ENCODE measurements at places on chromosomes 5 and 9.

- DNase-seq: no peak
Observed at GRCh38 chr5:102341681-102342288, 45.7 kb upstream of the SLCO4C1 start.

DNA sequence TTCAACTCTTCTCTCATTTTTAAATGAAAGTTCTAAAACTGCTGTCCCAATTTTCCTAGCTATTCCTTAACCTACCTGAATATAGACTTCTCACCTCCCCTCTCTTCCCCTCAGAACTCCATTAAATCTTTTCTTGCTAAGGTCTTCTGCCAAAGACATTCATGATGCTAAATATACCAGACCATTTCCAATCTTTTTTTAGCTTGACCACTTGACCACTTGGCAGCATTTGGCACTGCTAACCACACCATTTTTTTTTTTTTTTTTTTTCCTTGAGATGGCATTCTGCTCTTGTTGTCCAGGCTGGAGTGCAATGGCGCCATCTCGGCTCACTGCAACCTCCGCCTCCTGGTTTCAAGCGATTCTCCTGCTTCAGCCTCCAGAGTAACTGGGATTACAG lies 3.6 kb upstream of the ZNF131 start:
- DNase-seq: no peak

DNA sequence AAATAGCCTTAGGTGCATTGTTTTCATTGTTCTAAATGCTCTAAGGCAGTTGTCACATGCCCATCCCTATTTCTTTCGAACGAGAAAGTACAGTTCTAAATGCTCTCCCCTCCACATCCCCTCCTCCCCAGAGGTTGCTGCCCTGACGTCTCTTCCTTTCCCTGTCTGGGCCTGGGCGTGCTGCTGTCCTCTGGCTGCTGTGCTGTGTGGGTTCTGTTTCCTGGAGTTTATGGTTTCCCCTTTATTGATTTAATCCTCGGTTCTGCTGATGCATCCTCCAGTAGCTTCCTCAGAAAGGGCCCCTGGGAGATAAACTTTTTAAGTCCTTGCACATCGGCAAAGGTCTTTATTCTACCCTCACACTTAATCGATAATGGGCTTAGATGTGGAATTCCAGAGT lies 48.8 kb downstream of the MVB12B start:
- DNase-seq: no peak

DNA sequence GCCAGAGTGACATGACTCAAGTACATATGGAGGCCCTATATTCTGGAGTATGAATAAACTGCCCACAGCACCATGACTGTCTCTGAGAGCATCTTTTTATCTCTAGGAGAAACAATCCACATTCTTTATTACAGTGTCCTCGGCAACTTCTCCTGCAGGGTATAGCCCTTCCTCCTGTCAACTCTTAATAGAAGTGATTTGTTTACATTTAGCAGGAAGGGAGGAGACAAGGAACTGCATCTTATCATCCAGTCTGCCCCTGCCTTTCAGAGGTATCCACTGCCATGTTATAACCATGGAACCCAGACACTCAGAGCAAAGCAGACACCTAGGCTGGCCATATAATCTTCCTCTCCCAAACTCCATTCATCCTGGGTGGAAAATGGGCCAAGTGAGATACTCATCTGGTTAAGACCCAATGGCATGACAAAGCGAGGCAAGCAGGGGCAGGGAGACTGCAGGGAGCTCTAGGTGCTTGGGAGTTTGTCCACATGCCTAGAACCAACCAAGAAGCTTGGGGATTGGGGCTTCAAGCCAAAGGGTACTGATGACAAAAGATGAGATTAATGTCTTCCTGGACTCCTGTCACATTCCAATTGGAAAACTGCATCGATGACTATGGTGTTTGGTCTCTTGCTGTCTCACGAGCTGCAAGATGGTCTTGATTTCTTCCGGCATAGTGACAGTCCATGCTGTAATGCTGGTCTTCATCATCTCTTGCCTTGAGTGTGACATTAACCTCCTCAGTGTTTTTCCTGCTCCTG lies 620.5 kb upstream of the KLF4 start:
- no peak for DNase-seq

DNA sequence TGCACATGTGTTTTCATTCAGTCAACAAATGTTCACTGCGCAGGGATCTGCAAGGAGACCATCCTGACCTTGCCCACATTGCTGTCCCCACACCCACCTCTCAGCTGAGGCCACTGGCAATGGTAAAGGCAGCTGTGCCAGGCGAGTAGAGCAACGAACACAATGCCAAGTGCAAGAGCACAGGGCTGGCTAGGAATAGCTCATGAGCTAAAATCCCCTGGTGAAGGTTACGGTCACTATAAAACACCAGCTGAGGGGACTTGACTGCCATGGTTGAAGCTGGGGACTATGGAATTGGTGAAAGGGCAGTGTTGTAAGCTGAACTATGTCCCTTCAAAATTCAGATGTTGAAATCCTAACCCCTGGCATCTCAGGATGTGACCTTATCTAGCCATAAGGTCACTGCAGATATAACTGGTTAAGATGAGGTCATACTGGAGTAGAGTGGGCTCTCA lies 96.1 kb downstream of the OTULIN start:
- DNase-seq: no peak

- DNase-seq: no peak
Observed at GRCh38 chr5:84260140-84260539, 124.5 kb downstream of the EDIL3 start.

DNA sequence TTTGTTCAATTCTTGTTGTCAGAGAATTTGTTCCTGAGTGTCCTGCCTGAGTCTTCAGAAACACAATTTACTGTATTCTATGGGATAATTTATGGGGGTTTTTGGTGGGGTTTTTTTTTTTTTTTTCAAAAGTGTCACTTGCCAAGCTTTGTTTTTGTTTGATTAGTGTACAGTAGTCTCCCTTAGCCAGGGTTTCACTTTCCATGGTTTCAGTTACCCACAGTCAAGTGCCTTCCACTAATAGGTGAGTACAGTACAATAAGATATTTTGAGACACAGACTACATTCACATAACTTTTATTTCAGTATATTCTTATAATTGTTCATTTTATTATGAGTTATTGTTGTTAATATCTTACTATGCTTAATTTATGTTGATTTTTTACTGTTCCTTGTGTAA lies 25.0 kb upstream of the AUH start:
- DNase-seq: no peak

GRCh38 chr9:14136047-14136635 lies 177.8 kb downstream of the NFIB start:
- no peak for DNase-seq

GRCh38 chr9:117242082-117242481 lies 172.8 kb downstream of the ASTN2 start:
- no peak for DNase-seq

DNA sequence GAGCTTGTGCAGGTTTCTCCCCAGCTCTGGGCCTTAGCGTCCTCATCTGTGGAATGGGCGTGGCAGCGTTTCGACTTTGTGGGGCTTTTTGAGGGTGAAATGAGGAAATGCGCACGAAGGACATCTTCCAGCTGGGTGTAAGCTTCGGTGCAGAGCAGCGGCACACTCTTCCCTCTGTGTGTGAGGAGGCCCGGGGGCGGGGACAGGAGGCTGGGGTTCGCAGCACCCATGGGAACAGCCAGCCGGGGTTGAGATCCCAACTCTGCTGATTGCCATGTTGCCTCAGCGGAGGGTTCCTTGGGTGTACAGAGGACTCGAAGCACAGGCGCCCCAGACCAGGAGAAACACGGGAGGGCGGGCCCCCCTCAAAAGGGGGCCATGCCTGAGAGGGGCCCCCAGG lies 265.6 kb downstream of the NSG2 start:
- no peak for DNase-seq

DNA sequence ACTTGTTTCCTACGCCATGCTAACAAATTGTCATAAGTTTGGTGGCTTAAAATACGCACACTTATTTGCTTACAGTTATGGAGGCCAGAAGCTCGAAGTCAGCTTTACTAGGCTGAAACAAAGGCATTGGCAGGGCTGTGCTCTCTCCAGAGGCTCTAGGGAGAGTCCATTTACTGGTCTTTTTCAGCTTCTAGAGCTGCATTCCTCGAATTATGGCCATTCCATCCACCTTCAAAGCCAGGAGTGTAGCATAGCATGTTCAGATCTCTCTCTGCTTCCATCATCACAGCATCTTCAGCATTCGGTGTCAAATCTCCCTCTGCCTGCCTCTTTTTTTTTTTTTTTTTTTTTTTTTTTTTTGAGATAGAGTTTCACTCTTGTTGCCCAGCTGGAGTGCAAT lies 670.2 kb downstream of the ACTL7B start:
- no peak for DNase-seq
